ENCODE measurements at places on chromosomes 12 and 14. TPM values are rescaled to one million over a fixed set of nuclear protein-coding genes. Genes with fewer than 3 reads are reported as not detected.

GRCh38 chr12:30782316-30783173 is 27.8 kb upstream of the CAPRIN2 start:
- no peak for DNase-seq

GRCh38 chr12:2858944-2859421 is 2.1 kb upstream of the TEX52 start:
- no peak for DNase-seq

HOXC5 gene
- total RNA-seq: not detected

DCAF4 gene
- 13.2 TPM for total RNA-seq

GRCh38 chr14:100093319-100093718 is 28.1 kb downstream of the EVL start:
- no peak for DNase-seq

- DNase-seq: peak; percentile 64
Observed at GRCh38 chr14:23118506-23119362, at the start of gene CEBPE. Gene CEBPE, minus strand, starts transcription at chr14:23119255. Its CDS starts 164 bp downstream, at chr14:23119091.

GRCh38 chr14:103443111-103443510 is 57.9 kb downstream of the MARK3 start:
- no peak for DNase-seq

KTN1 gene
- total RNA-seq: 137 TPM

SLC2A3 gene
- 110 TPM for total RNA-seq

ACOT6 gene
- total RNA-seq: not detected

SLC5A8 gene
- total RNA-seq: not detected

DNA sequence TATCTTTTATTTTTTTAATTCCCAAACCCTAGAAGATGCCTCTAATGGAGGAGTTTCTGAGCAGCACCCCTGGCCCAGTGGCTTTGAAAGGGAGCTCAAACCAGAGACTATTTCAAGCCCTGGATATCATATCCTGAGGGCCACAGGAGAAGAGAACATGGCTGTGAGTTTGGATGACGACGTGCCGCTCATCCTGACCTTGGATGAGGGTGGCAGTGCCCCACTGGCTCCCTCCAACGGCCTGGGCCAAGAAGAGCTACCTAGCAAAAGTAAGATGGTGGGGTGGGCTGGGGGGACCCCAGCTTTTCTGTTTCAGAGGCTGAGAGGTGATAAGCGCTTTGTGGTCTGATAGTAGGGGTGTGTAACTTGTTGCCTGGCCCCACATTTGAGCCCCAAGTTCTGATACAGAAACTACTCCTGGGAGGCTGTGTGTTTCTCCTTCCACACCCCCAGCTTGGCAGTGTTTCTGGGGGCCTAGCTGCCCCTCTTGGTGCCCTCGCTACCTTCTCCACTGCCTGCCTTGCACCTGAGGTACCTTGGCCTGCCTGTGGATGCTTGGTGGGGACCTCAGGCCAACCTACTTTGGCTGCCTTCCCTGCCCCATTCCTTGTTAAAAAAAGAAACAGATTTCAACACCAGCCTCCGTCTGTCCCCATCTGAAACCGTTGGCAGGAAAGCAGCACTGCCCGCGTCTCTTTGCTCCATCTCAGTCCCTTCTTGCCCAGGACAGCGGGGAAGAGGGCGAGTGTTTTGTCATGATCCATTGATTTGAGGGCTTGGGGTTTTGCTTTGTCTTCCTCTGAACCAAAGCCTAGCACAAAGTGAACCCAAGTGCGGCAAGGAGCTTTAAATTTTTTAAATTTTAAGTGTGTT is 5.7 kb downstream of the TPCN1 start:
- no peak for DNase-seq

DNA sequence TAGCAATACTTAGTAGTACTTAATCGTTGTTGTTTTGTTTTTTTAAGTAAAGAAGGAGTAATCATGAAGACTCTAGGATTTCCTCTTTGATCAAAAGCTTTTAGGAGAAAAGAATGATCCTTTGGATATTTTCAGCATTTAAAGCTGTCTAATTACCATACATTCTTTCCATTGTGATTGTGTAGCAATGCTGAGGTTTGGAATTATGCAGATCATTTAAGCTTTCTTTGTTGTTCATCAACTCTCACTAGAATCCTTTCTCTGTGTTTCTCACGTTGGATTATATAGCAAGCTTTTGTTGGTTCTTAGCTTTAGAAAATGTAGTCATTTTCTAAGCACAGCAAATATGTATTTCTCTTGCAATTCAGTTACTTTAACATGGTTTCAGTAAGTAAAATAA is 25.8 kb downstream of the CCDC91 start:
- DNase-seq: no peak

PTPRR gene
- total RNA-seq: 4.2 TPM

GRCh38 chr14:50082784-50083466 is 33.4 kb downstream of the VCPKMT start:
- DNase-seq: no peak

DNA sequence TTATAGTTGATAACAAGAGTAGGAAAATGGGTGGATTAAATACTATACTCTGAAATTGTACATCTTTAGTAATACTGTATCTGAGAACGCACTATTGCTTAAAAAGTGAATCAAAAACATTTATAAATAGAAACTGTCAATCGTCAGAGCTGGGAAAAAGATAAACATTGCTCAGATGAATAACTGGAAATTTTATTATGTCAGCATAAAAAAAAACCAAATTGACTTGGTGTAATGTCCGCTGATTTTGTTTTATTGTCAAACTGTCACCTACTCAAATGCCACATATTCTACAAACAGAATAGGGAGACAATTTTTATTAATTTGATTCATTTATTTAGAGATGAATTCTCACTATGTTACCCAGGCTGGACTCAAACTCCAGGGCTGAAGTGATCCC is 109.3 kb upstream of the TMTC1 start:
- DNase-seq: no peak

GRCh38 chr14:65103150-65103760 is 938 bp upstream of the MAX start:
- no peak for DNase-seq

ASCL1 gene
- under 0.01 TPM for total RNA-seq
